ENCODE measurements at places on chromosomes 11 and 22.

DNA sequence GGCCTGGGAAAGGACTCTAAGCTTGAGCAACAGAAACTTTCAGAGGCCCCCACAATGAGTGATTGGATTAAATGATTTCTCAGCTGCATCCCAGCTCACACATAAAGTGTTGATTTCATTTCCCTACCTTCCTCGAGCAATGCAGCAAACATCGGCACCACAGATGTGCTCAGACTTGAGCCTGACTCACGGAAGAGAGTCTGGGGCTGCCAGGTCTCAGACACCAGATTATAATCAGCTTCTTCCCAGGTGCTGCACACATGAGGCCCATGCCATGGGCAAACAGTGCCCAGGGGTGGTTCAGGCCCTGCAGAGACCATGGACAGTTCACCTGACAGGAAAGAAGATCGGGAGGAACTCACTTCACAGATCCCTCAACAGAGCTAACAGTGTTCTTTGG is 226.6 kb upstream of the TENM4 start:
- no peak for DNase-seq

DNA sequence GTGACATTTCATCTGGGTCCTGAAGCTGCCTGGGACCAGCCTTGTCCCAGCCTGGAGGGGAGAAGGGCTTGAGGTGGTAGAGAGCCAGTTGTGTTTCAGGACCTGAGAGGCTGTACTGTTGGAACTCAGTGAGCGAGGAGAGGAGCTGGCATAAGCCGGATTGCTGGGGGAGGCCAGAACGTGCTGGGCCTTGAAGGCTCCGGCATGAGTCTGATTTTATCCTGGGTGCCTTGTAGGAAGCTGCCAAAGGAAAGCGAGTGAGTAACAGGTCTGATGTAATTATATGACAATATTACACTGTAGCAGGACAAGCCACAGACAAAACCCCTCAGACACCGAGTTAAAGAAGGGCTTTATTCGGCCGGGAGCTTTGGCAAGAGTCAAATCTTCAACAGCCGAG is 17.2 kb downstream of the AP2A2 start:
- no peak for DNase-seq

- no peak for DNase-seq
These were observed 2.6 kb downstream of the KLHDC7B start for GRCh38 chr22:50548040-50548920.

DNA sequence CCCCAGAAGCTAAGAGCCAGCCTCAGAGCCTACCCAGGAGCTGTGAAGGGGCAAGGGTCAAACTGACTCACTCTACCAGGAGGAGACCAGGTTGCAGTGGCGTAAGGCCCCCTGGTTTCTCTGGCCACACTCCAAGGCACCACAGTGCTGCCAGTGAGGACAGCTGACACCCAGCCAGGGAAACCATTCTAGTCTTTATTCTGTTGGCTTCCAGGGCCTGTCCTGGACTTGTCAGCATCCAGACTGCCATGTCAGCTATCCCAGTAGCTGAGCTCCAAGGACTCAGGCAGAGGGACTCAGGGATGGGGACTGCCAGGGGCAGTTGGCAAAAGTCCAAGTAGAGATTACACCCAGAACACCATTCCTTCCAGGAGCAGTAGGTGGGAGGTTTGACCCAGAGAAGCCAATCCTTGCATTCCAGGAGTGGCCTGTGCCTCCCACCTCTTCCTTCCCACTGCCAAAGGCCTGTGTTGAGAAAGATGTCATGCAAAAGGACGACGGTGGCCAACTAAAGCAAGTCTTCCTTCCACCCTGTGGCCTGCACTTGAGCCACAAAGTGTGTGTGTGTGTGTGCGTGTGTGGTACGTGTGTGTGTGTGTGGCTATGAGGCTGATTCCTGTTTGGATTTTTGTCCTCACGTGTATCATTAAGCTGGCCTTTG is 3.6 kb upstream of the MAPK8IP1 start:
- no peak for DNase-seq

GRCh38 chr11:561148-562003 is 606 bp downstream of the RASSF7 start:
- DNase-seq = no peak

GRCh38 chr11:8086001-8086479 is 5.0 kb downstream of the TUB start:
- no peak for DNase-seq

GRCh38 chr22:42869888-42870480 is 12.9 kb upstream of the ARFGAP3 start:
- DNase-seq = no peak

DNA sequence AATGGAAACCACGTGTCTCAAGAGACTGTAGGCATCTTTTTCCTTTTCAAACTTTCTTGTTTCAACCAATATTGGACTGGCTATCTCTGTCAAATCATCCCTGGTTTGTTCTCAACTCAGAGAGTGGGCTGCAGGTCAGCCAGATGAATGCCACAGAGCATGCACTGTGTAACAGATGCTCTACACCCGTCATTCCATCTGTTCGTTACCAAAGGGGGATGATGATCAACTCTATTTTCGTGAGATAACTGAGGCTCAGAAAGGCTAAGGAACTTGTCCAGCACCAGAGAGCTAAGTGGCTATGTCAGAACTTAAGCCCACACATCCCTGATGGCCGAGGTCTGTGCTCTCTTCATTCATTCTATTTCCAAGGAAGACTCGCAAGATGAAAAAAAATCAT is 42.1 kb downstream of the SLC1A2 start:
- DNase-seq = no peak

GRCh38 chr11:12743834-12744449 is 69.7 kb downstream of the TEAD1 start:
- no peak for DNase-seq

DNA sequence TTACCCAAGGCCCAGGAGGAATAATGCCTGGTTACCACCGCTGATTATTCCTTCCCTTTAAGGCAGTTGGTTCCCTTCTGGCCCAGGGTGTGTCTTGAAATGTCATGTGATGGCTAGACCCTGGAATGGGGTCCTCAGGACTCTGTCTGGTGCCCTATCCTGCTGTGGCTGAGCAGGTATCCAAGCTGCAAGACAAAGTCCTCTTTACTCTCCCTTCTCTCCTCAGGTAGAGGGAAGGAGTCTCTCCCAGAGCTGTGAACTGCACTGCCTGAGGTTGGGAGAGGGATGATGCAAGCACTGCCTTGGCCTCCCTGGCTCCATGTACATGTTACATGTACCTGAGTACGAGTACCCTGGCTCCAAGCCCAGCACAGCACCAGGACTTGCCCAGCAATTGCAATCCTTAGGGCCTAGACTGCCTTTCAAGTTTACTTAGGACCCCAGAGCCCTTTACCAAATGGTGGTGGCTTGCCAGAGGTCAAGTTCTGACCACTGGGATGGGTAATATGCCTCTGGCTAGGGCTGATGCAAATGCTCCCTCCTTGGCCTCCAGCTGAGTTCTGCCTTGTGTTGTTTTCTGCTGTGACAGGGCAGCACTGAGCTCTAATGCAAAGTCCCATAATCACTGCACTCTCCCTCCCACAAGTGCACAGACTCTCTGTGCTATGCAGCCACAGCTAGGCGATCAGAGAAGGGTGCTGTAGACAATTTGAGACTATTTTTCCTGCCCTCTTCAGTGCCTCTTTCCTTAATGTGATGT is 20.7 kb upstream of the AQP11 start:
- no peak for DNase-seq

GRCh38 chr11:64007160-64007628 is 21.0 kb downstream of the OTUB1 start:
- DNase-seq = no peak

DNA sequence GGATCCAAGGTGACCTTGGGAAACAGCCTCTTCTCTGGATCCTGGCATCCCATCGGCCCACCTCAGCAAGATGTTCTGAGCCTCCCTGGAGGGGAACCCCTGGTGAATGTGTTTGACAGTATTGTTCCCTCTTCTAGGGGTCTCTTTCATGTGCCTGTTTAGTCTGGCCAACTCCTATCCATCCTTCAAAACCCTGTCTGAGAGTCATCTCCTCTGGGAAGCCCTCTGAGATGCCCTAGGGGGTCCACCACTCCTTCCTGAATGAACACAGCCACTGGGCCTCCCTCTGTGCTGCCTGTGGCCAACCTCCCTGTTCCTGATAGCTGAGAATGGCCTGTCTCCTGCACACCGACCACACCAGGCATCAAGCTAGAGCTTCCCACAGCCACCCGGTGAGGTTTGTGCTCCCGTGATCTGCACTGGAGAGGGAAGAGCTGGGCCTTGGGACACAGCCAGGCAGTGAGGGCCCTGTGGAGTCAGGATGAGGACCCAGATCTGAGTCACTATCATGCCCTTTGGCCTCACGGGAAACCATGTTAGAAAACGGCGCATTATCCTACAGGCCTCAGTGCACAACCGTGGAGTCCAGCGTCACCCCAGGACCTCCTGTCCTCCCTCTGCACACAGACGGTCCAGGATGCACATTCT is 8.8 kb downstream of the WNT7B start:
- no peak for DNase-seq

Measured in coronary artery (tissue), 2 donors.